ENCODE measurements at places on chromosomes 11 and 22.

- DNase-seq, result no peak
Observed at GRCh38 chr11:121451178-121451985, 732 bp upstream of the SORL1 start.

- DNase-seq, result no peak
Observed at GRCh38 chr11:118639899-118640298, 32.5 kb downstream of the PHLDB1 start.

GRCh38 chr11:87460279-87460678 is 422.5 kb downstream of the TMEM135 start:
- DNase-seq, result no peak

DNA sequence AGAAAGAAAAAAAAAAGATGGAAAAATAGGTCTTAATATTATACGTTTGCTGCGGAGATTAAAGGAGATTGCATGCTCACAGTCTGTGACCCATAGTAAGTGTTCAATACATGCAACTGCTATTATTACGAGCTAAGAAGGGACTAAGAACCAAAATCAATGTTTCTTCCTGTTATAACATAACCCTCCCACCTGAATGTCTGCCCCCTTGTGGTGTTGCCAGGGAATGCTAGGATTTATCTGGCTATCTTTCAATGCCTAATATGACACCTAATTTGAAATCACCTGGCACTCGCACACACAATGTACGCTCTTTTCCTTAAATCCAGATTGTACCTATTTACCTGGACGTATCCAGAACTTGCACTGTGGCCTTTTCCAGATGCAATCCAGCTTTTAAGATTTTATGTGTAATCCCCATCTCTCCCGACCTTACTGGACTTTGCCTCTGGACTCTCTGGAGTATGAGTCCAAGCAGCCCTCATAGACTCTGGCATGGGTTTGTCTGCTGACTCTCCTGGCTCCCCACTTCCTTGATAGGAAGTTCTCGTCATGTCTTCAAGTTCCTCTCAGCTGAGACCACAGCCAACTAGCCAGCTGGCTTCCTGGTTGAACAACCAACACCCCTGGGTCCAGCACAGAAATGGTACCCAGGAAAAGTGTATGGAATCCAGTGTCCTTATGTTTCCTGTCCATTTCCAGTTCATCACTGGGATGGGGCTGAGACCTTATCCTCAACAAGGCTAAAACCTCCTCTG is 151.5 kb downstream of the CCDC34 start:
- no peak for DNase-seq

GRCh38 chr11:101715281-101715680 is 131.5 kb upstream of the TRPC6 start:
- no peak for DNase-seq

DNA sequence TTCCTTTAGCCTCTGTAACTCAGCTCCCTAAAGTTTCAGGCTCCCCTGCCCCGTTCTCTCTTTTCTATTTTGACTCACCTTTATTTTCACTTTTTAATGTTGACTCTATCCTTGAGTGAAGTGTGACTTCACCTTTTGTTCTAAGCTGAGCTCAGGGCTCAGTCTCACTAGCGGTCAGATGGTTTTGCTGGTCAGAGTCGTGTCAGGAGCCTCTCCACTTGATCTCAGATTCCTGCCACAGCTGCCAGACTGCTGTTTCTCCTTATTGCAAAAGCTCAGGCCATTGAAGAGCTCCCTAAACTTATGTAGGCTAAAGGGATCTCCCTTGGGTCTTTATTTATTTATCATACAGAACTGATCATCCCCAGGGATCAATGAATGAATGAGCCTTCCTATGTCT is 13.7 kb upstream of the POU2AF2 start:
- DNase-seq, result no peak

DNA sequence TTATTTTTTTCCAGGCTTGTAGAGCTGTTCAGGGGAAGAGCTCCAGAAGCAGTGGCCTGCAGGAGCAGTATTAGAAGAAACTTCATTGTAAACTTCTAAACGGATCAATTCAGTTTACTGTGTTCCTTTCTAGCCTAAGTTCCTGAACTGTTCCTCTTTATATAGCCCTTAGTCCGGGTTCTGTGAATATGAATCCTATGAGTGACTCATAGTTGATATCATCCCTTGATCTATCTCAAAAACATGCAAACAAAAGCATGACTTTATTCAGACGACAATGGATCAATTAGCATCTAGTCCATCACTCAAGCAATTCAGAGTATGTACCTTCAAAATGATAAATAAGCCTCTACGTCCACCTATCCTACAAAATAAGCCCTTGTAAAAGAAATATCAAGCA is at the start of gene MMP12:
Gene MMP12, minus strand, starts transcription at position 131 of the 400 bp plus-strand sequence. Its CDS starts 45 bp downstream, at position 86.
- DNase-seq, result no peak

- DNase-seq, result no peak
Observed at GRCh38 chr11:72762641-72763304, 10.6 kb upstream of the ARAP1 start.

- no peak for DNase-seq
Observed at GRCh38 chr22:35609261-35609660, 7.9 kb downstream of the MB start.

- DNase-seq, result no peak
Observed at GRCh38 chr11:94822080-94822479, 53.9 kb downstream of the AMOTL1 start.

- no peak for DNase-seq
Observed at GRCh38 chr11:33384220-33384619, 127.0 kb downstream of the HIPK3 start.

- DNase-seq, result no peak
Observed at GRCh38 chr11:44280257-44280656, 29.7 kb downstream of the ALX4 start.

- no peak for DNase-seq
Observed at GRCh38 chr11:73298233-73298632, 9.8 kb upstream of the ARHGEF17 start.

DNA sequence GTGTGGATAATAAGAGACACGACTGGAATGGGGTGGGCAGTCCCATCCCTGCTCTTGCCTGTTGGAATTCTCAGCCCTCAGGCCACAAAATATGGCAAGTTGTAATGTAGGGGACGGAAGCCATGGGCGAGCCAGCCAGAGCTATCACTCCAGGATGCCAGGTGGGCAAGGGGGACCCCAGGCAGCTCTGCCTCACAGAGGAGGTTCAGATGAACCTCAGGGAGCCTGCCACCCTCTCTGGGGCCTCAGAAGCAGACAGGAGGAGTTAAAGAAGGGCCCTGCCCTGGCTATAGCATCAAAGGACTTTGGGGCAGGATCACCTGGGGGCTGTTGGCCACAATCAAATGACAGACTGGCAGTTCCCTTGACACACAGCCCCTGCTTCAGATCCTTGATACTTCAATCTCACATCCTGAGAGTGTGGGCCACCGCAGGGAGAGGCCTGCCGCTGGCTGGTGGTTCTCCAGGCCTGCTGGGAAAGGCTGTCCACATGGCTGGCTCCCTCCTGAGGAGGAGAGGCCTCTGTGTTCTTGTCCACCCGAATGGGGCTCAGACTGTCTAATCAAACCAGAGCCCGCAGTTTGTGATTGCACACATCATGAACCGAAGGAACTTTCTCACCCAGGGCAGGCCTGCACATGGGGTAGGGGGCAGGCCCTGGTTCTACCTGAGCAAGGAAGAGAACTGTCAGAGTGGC is 31.4 kb downstream of the IGLL1 start:
- no peak for DNase-seq

- no peak for DNase-seq
Observed at GRCh38 chr22:47129902-47130635, 367.6 kb downstream of the TBC1D22A start.

DNA sequence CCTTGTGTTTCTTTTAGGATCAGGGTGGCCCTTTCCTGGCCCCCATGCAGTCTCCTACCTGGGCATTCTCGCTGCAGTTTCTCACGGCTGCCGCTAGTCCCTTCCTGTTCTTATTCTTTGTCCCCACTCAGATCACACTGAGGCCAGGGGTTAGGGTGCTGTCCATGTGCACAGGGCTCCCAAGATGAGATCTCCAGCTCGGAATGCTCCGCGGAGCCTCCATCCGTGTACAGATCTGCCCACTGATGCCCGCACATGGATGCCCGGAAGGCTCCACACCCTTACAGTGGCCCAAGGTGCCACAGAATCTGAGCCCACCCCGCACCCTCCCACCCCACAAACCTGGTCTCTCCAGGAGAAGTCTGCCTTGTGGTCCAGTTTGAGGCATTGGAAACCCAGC is 457.3 kb downstream of the TBC1D22A start:
- DNase-seq, result no peak

- no peak for DNase-seq
Observed at GRCh38 chr11:2631161-2631560, 68.6 kb downstream of the KCNQ1OT1 start.

- DNase-seq, result no peak
Observed at GRCh38 chr11:40255457-40255856, 1204.0 kb downstream of the LRRC4C start.

GRCh38 chr11:120192831-120193625 is 17.8 kb upstream of the OAF start:
- DNase-seq, result no peak

- no peak for DNase-seq
Observed at GRCh38 chr11:8826901-8827560, 84.0 kb upstream of the AKIP1 start.

DNA sequence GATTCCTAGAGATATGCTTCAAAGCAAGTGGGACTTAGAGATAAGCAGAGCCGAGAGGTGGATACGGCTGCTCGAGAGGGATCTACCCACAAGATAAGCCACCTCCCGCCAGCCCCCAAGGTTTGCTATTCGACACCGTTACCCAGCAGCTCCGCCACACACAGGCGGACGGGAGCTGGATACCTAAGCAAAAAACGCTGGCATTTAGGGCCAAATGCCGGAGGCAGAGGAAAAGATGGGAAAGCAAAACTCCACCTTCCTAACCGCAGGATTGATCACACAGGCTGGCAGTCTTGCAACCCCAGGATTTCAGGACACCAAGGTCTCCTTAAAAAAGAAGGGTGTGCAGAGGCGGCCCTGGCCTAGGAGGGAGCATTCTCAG is 709 bp downstream of the FTH1 start:
- DNase-seq, result no peak

DNA sequence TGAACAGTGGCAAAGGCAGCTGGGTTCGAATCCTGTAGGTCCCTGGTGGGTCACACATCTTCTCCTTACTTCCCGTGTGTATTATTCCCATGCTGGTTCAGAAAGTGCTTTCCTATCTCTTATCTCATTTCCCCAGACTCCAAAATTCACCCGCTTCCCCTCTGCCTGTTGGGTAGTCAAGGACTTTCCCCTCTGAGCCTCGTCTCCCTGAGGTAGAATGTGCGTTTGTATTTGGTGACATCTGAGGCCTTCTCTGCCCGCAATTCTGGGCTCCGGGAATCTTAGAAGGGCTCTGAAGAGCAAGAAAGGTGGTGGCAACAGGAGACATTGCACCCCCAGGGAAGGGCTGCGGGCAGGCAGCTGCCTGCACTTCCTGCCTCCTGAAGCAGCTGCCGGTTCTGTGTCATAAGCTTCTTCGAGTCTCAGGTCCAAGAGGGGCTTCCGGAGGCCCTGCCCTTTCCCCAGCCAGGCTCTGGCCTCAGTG is 5.9 kb downstream of the LRRC32 start:
- DNase-seq, result no peak

DNA sequence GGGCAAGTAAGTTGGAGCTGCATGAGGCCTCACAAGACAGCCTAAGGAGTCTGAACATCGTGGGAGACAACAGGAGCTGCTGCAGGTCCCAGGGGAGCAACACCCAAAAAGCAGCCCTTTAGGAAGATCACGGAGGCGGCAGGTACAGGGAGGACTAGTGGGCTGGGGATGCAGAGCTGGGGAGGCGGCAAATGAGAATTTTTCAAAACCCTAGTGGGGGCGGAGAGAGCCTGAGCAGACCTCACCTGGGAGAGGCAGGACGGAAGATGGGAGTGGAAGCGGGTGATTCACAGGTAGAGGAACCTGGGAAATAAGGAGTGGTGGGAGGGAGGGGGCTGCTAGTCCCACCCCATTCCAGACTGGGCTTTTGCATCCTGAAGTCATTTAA is 42.1 kb downstream of the DKK3 start:
- DNase-seq, result no peak

- DNase-seq, result no peak
Observed at GRCh38 chr11:115502636-115503082, 1.6 kb downstream of the CADM1 start.

DNA sequence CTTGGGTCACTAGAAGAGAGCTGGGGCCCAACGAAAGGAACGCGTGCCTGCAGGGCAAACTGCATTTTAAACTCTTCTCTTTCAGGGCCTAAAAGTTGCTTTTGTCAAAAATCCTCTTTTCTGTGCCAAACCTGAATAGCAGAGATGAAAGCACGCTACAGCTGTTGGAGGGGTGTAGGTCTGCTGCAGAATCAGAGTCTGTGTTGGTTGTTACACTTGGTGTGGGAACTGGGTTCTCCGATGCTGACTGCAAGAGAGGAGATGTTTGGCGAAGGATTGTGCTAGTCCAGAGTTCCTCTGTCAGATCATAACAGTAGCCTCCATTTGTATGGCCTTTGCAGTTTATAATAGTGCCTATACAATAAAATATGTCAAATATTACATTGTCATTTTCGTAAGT is 41.8 kb downstream of the BARX2 start:
- DNase-seq, result no peak

DNA sequence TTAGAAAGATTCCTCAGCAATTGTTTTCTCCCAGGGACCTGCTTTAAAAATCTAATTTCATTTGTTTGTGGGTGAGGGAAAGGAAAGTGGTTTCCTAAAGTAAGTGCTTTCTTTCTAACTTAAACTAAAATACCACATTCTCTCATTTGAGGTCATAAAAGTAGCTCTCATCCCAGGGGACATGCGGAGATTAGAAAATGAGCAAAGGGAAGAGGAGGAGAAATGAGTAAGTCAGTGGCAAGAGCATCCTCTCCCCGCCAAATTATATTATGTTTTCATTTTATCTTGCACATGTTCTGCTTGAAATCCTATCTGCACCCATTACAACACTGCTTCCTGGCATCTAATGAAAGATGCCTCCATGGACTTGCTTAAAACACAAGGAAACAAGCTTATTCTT is 191.4 kb downstream of the ARHGAP42 start:
- no peak for DNase-seq

DNA sequence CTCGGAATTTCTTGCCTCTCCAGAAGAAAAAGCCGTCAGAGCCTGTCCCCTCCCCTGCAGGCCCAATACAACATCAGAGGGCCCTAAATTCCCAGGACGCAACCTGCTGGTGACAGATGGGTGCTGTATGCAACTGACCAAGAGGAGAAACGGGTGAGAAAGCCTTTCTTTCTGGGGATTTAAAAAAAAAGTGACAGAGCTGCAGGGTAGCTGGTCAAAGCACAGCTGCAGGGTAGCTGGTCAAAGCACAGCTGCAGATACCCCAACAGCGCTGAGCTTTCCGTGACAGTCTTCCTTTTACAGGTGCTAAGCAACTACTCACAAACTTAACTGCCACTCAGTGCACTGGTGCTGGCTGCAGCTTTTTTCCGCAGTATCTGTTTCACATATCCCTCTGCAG is 17.8 kb downstream of the AP1B1 start:
- DNase-seq, result no peak

All from cortex of kidney (tissue), 1 donor.